ENCODE measurements at places on chromosomes 3 and 15.

DNA sequence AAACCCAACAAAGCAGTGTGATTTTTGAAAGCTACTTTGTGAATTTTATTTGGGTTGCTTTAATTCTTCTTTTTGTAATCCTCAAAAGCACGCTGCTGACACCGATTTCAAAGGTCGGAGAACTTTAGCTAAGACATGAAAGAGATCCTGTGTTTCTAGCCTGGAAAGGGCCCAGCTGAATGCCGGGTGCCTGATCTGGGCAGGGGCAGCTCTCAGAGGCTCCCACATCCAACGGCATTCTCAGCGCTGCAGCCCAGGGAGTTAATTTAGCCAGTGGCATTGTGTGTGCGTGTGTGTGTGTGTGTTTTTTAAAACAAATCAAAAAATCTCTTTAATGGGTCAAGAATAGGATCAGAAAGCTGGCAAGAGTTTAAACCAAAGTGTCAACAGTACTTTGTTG, 6.6 kb downstream of the RBP1 start:
- no peak for DNase-seq

GRCh38 chr15:71962537-71962936, 152.2 kb downstream of the NR2E3 start:
- DNase-seq, result no peak

DNA sequence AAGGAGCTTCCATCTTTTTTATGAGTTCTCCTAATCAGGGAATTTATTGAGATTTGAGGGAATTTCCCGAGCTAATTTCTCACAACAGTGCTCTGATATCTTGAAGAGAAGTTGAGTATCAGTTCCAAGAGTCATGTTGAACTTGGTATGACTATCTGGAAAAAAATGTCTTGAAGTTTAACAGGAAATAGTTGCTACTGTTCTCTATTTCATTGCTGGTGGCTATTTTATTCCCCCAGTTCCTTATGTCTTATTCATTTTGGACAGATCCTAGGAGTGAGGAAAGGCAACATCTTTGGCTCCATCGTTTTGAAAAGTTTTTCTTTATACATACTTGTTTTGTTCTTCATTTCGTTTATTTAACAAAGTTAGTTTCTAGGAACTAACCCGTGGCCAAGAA, 307.8 kb upstream of the AGTR1 start:
- DNase-seq, result no peak

DNA sequence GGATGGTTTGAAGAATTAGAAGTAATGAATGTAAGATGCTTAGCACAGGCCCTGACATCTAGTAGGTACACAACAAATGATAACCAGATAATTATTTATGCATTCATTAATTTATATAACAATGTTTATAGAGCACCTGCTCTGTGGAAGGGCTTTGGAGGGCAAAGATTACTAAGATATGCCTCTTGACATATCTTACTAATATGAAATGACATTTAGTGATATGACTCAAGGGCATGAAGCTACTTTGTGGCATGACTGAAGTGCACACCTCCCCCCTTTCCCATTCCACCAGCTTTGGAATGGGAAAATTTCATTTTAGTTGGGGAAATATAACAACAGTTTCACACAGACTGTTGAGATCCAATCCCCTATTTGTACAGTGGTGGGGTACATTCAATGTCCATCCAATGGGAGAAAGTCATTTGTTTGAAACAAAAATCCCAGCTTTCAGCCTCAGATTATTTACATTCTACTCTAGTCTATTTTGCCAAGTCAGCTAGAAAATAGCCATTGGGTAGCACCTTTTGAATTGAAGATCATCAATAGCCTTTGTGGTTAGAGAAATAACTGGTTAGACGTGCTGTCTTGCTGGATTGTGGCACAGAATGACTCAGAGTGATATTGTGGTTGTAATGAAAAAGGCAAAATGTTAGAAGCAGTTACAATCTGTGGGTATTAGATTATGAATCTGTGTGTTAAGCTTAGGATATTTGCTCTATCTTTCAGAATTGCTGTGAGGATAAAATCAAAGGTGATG, 72.9 kb downstream of the MOBP start:
- DNase-seq, result no peak

DNA sequence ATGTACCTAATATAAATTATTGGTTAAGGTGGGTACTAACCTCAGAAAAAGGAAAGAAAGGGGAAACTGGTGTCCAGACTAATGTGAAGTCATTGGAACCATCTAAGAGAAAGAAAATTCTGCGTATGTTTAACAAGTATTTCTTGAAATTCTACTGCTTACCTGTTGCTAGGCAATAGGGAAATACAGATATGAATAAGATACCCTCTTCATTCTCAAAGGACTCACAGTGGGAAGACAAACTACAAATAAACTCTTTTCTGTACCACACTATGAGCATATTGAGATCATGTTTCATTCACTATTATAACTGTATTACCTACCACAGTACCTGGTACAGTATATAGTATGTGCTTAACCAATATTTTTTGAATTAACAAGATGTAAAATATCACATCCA, 140.5 kb upstream of the MLF1 start:
- DNase-seq, result no peak

- DNase-seq, result no peak
These were observed 49.2 kb downstream of the SLC7A14 start for GRCh38 chr3:170536712-170537111.

DNA sequence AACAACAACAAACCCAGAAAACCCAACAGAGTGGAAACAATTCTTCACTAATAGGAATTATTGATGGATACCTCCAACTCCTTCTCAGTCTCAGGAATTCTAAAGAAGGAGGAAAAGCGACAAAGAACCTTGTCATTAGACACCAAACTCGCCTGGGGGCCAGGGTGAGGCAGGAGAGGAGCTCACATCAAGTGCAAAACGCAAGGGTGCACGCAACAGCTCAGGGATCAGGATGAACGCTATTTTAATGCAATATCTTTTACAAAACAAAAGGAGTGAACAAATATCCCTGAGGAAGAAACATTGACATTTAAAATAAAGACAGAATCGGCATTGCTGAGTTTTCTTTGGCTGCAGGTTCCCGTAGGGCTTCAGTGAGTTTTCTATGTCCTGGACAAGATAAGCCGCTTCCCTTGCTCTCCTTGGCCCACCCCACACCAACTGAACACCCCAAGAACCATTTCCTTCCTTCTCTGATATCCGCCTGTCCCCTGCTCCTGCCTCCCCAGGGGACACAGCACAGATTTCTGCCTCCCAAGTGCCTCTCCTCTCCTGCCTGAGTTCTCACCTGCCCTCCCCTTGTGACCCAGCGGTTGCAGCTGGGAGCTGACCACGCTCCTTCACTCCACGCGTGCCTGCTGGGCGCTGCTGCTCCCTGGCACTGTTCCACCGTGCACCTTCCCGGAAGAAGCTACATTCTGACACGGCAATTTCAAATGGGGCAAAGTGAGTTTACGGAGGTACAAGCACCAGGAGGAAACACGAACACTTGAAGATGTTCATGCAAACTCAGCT, 63.0 kb downstream of the ATP10A start:
- no peak for DNase-seq

Data from GM04503 (cell line).